ENCODE measurements at places on chromosomes 12 and 14.

- DNase-seq: peak; percentile 74
Measured at GRCh38 chr12:118358612-118359540, 13.8 kb downstream of the TAOK3 start.

DNA sequence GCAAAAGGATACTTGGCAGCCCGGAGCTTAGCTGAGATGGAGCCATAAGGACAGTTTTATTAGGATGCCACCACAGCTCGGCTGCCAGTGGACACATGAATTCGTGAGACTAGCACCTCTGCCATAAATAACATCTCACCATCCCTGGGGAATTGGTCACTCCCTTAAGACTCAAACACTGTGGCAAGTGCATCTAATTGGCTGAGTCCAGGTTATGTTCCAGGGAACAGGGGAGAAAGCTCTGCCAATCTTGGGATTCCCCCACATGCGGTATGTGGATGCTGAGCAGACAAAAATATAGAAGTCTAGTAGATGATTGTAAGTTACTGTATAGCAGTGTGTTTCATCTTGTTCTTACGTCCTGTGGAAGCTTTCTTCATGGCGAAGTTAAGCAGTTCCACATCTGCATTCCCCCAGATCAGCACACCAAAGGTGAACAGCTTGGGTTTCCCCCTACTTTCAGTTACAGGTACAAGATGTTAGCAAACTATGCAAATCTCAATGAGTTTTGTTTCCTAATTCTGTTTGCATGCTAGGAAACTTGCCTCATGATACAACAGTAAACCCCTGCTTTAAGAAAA is 131.1 kb downstream of the ETV6 start:
- no peak for DNase-seq

- no peak for DNase-seq
Measured at GRCh38 chr14:69459122-69459521, 25.4 kb upstream of the PLEKHD1 start.

DNA sequence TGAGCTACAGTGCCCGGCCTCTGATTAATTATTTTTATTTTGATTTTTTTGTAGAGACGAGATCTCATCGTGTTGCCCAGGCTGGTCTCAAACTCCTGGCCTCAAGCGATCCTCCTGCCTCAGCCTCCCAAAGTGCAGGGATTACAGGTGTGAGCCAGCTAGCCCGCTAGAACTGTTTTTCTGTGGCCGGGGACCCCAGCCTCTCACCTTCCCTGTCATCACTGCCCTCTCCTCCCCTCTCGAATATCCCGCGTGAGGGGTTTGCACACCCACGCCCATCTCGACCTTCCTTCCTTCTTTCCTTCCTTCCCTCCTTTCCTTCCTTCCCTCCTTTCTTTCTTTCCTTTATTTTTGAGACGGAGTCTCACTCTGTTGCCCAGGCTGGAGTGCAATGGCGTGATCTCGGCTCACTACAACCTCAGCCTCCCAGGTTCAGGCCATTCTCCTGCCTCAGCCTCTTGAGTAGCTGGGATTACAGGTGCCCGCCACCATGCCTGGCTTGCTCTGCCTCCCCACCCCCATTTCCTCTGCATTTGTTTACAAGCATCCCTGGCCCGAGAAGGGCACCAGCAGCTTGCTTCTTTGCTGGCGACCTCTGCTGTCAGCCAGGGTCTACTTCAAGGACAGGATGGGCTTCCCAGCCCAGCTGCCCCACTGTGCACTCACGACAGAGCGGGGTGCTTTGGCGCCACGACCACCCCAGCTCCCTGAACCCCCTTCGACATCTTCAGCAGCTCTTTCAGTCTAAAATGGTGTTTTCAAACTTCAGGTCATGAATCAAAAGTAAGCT is 4.3 kb upstream of the TRAF3 start:
- DNase-seq: no peak

- no peak for DNase-seq
Measured at GRCh38 chr12:122459211-122459610, 36.7 kb upstream of the CLIP1 start.

DNA sequence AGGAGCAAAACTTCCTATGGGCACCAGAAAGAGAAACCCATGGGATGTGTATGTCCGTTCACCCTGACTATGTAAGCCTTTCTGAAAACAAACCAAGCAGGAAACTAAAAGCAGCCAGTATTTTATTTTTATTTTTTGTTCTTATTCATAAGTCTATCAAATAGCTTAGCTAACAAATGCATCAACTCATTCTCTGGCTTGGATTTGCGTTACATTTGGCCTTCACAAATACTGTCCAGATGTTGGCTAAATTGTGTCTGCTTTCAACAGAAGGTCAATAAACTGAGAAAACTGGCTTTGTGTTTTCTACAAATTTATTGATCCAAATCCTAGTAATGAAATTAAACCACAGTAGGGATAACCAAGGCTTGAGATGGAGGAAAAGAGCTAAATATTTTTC is 379.0 kb downstream of the NOVA1 start:
- DNase-seq: no peak

GRCh38 chr12:1322821-1323220 is 271.6 kb downstream of the FBXL14 start:
- peak; percentile 26 for DNase-seq

- no peak for DNase-seq
Measured at GRCh38 chr12:125184213-125184967, 119.2 kb downstream of the AACS start.

DNA sequence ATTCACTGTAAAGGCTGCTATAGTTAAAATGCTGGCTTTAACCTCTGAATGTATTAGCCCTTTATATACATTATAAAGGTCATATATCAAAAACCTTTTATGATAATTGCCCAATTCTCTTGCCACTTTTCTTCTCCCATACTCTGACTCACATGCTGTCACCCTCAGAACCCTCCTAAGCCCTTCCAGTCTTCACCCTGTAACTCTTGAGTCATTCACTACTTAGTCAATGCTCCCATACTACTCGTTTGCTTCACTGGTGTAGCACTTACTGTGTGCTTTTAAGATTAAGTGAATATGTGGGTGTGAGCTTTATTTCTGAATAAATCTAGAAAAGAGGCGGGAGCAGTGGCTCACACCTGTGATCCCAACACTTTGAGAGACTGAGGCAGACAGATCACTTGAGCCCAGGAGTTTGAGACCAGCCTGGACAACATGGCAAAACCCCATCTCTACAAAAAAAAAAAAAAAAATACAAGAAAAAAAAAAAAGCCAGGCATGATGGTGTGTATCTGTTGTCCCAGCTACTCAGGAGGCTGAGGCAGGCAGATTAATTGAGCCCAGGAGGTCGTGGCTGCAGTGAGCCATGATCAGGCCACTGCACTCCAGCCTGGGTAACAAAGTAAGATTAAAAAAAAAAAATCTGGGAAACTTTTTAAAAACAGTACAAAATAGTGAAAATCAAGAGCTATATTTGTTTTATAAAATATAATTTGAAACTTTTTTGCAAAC is 37.6 kb downstream of the SPATA7 start:
- peak; percentile 44 for DNase-seq

DNA sequence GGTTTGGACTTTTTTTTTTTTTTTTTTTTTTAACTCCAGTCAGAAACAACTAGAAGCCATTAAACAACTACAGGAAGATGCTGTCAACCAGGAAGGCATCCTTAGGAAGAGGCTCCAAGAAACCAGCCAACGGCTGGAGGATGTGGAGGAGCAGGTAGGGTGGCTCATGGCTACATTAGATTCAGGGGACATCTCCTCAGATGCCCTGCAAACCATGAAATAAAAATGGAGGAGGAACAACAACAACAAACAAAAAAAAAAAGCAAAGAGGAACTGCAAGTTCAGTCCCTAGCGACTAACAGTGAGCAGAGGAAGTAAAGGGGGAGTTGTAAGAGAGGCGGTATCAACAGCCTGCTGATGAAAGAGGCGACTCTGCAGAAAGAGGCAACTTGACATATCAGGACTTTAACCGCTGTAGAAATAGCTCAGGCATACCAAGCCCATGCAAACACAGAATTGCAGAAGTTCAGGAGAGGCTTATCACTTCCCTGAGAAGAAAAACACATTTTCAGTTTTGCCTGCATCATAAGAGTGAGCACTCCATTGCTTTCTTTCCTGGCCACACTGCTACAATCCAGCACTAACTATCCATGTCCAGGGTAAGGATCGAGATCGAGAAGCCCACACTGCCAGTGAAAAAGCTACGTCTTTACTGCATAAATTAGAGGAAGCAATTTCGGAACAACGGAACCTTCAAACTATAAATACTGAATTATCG is 103.5 kb upstream of the BCAT1 start:
- DNase-seq: peak; percentile 99

DNA sequence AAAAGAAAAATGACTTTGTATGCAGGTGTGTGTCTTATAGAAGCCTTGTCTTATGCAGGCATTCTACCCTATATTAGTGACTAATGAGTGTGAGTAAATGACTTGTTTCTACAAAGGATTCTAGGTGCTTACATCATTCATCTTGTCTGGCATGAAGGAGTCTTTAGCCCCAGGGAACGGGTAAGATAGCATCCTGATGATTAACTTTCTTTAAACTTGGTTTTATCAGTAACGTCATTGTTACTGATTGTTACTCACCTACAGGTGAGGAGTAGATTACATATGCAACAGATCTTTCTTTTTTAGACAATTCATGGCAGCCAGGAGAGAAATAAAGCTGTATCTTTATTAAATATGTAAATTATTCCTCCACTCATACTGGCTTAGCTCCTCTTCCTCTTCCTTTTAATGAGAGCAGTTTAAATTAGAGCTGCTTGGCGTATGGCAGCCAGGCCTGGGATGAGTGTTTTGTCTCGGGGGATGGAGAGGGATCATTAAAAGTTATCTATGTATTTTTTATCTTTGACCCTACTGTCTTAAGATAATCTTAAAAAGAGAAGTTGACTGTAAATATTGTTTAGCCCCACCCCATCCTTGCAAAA is 57.2 kb upstream of the ATP2A2 start:
- DNase-seq: no peak

DNA sequence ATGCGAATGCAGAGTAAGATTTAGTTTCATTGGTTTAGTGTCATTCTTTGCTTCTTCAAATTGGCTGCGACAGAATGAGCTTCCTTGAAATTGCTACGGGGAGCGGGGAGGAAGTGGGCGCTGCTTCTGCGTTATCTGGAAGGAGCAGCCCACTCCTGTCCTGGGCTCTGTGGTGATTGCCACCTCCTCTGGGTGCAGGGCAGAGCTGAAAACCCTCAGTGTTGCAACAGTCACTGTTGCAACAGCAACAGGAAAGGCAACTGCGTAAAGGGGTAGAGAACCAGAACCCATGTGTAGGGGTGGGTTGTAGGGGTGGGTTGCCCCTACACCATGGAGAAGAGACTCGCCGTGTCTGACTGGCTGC is 57.7 kb downstream of the MAX start:
- DNase-seq: peak; percentile 97

DNA sequence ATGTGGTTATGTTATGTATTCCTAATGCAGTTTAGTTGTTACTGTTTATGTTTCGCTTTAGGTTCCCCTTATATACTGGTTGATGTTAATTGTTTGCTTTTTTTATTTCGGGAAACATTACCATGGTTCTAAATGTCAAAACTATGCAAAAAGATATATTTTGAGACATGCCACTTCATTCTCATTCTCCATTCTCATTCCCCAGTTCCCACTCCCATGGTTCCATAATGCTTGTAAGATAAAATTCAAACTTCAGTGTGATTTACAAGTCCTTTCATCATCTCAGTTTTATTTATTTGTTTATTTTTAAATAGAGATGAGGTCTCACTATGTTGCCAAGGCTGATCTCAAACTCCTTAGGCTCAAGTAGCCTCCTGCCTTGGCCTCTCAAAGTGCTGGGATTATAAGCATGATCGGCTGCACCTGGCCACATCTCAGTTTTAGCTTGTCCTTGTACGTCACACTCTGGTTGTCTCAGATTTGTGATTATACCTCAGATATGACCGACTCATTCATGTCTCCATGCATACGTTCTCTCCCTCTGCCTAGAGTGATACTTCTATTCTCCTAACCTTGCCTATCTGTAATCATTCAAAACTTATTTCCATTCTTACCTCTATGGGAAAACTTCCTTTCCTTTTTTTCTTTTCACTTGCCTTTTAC is 407.8 kb upstream of the RGS6 start:
- no peak for DNase-seq

GRCh38 chr12:58174316-58174715 is 232.9 kb downstream of the ATP23 start:
- no peak for DNase-seq

- peak; percentile 35 for DNase-seq
Measured at GRCh38 chr12:108939594-108939993, 59.7 kb downstream of the DAO start.

DNA sequence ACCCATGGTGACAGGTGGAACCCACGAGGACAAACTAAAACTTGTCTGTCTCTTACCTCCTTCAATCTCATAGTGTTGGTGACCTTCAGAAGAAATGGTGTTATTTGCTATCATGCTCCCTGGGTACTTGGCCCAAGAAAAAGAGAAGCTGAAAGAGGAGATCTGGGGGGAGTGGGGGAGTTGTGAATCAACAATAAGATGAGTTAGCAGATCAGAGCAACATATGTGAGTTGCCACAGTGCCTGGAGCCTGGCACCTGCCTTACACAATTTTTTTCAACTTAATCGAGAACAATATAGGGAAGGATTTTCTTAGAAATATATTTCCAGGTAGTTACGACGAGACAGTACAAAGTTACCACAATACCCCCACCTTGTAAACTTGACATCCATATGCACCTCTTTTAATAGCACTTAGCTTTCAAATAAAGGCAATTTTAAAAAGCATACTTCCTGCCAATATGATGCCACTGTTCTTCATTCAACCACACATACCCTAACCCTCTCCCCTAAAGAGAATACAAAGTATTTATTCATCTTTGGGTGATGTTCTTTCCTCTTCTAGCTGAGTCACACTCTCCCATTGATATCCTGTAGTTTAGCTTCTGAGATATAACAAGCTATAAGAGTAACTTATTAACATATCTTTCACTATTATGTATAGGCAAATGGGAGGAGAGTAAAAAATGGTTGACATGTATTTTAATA is 424.1 kb upstream of the OR4E1 start:
- no peak for DNase-seq

DNA sequence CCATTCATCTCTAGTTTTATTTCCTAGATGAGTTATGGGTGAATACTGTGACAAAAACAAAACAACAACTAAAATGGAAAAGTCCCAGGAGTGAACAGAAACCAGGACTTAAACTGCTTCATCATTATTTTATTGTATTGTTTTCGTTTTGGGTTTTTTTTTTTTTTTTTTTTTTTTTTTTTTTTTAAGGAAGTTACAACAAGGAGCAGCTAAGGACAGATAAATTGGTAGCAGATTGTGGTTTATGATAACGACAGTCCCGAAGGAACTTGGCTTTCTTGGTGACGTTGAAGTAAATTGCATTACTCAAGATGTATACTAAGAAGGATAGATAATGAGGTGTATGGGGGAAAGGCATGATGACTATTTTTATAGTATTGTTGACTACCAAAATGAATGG is 866.3 kb downstream of the NRXN3 start:
- DNase-seq: no peak

- no peak for DNase-seq
Measured at GRCh38 chr12:8566525-8566924, 25.8 kb upstream of the CLEC4E start.

GRCh38 chr12:112590281-112590680 is 171.5 kb downstream of the PTPN11 start:
- no peak for DNase-seq

All from MV-4-11 (cell line).